ENCODE measurements at places on chromosomes 2 and 18.

DNA sequence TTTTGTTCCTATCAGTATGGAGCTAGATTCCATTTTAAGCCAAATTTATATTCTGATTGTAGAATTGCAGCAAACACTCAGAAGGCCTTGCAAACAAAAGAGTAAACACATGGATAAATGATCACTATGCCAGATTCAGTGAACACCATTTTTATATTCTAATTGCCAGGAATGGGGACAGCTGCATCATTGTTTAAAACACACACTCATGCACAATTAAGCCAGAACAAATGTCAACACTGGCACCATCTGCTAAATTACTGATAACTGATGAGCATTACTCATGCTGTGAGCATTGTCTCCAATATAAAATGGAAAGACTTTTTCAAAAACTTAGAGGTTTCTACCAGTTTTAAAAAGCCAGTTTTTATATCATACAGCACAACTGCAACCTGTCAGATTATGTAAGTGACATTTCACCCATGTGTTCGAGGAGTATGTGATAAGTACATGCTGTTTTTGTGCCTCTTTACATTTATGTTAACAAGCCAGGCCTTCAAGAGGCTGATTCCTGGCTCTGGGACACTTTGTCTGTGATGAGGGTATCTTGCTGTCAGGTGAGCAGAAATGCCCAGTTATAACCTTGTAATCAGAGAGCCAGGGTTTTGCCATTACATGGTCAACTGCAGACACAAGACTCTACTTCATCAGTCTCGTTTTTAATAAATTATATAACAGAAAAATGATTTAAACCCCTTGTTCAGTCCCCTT is 4.4 kb upstream of the ST8SIA5 start:
- no peak for DNase-seq

DNA sequence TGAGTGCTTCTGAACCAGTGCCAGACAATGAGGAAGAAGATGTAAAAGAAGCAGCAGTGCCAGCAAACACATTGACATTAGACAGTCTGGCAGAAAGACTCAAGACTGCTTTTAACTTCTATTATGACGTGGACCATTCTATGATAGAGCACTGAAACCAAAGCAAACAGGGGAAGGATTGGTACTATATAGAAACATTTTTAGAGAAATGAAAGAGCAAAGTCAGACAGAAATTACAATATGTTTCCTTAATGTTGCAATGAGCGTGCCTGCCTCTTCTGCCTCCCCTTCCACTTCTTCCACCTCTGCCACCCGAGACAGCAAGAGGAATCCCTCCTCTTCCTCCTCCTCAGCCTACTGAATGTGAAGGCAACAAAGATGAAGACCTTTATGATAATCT is 39.7 kb downstream of the DHX57 start:
- no peak for DNase-seq

DNA sequence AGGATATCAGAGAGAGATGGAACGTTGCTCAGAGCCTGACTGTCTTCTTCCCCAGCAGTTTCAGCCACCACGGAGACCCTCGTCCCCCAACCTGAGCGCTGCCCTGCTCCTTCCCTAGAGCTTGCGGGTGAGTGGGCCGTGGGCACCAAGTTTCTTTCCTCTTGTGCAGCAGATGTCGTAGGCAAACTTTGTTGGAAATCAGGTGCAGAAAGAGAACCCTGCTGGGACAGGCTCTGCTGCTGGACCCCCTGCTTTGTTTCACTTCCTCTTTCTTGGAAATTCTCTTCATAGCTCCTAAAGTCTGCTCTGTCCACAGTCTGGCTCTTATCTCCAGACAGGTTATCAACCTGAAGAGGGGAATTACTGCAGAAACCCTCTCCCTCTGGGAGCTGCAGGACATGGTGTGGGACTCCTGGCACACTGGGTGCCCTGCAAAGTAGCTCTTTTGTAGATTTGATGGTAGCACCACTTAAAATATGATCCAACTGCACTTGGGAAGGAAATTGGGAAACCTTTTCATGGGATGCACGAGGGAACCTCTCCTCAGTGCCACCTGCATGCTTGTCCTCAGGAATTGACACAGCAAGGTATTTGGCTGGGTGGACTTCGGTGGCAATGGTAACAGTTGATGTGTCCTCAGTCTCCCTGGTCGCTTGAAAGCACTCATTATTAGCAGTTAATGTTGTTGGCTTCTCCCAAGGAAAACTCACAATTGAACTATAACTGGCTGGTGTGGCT is 92.2 kb downstream of the ALPK2 start:
- no peak for DNase-seq

GRCh38 chr2:180614776-180615175 is 365.6 kb upstream of the UBE2E3 start:
- DNase-seq, result no peak

DNA sequence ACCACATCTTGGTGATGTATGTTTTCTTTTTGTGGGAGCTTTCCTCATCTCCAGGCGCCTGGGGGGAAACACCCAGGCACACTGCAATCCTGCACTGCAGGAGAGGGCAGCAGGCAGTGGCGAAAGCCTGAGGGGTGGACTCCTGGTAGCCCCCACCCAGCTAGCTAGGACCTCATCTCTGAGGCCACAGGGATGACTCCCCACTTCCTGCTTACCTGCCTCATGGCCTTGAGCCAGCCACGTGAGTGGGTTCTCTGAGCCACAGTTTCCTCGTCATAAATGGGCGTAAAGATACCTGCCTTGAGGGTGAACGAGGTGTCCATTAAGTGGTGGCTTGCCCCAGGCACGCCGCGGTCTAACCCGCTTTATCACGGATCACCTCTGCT is 19.1 kb downstream of the TRAF3IP1 start:
- DNase-seq, result no peak

GRCh38 chr2:7646661-7647060 is 729.4 kb downstream of the RNF144A start:
- DNase-seq, result no peak

DNA sequence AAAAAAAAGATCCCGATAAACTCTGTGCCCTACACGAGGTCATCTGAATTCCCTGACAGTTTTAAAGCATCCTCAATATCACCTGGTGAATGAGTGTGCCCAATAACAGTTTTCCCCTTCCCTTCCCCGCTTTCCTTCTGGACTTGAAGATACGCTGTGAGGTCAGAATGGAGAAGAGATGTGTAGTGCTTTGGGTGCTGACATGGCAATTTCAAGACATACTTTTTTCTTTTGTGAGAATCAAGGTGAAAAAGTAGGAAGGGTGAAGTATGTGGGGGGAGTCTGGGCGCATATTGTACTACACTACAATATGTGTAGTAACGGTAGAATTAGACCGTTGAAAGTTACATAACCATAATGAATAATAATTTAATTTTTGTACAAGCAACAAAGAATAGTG is 21.7 kb downstream of the DNAJC27 start:
- no peak for DNase-seq

DNA sequence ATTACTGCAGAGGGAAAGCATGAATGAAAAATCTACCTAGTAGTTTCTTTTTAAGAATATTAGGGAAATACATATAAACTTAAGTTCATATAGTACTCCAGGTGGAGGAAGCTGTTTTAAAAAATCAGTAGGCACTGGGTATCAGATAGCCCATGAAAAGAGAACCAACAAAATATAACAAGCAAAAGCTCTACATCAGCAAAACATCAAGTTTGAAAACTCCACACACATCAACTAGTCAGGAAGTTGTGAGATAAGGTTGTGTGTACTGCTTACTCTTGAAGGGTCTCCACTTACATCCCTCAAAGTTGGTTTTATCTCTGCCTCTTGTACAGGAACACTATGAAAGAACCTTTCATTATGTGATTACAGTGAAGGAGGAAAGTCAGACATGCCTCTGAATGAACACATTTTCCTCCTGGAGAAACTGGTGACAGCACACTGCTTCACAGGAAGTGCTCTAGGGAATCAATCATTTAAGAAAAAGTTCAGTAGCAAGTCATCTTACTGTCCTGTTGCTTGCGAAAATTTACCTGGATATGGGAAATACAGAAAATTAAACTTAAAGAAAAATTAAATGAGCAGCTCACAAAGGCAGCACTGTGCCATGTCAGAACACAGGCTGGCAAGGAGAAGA is 57.7 kb downstream of the THADA start:
- DNase-seq, result no peak

DNA sequence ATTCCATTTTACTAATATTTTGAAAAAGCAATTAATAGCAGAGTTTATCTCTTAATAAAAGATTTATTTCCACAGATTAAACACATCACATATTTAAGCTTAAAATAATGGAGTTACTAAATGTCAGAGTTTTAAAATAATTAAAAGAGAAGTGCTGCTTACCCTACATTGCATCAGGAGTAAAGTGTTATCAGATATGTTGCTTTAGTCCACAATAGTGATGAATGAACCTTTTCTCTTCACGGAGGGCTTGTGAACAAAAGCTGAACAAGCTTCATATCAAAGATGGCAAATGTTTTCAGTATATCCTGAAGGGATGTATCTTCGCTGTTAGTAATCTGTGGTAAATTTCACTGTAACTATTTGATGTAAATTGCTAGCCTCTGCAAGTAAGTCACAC is 69.4 kb upstream of the TTC27 start:
- no peak for DNase-seq

GRCh38 chr2:120605231-120605935 is 130.3 kb upstream of the GLI2 start:
- DNase-seq, result no peak

DNA sequence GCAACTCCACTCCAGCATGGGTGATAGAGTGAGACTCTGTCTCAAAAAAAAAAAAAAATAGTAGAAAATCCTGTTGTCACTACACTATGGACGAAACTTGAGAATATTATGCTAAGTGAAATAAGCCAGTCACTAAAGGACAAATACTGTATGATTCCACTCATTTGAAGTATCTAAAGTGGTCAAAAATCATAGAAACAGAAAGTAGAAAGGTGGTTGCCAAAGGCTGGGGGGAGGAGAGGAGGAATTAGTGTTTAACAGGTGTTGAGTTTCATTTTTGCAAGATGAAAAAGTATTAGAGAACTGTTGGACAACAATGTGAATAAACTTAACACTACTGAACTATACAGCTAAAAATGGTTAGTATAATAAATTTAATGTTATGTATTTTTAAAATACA is 18.8 kb upstream of the RMP24 start:
- no peak for DNase-seq

DNA sequence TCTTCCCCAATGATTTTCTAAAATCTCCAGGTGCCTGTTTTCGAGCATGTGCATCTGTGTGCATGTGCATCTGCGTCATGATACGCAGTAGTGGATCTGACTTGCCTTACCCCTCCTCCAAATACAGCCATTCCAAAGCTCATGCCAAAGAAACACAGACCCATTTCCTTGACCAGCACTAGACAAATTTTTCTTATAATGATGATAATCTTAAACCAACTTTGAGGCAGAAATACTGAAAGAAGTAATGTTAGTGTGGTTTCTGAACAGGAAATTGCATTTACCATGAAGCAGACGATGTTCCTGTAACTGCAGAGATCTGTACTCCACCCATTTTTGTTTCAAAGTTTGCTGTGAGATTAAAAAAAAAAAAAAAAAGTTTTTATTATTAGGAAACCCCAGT is 25.6 kb downstream of the CYTIP start:
- no peak for DNase-seq

DNA sequence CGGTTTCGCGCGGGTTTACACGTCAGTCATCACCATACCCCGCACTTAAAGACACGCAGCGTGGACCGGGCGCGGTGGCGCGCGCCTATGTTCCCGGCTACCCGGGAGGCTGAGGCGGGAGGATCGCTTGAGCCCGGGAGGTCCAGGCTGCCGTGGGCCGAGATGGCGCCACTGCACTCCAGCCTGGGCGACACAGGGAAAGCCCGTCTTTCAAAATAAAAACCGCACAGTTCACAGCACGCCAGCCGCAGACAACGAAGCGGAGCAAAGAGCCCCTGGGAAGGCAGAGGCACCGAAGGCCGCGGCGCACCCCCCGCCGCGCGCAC is 328 bp downstream of the DTYMK start:
- DNase-seq, result no peak

DNA sequence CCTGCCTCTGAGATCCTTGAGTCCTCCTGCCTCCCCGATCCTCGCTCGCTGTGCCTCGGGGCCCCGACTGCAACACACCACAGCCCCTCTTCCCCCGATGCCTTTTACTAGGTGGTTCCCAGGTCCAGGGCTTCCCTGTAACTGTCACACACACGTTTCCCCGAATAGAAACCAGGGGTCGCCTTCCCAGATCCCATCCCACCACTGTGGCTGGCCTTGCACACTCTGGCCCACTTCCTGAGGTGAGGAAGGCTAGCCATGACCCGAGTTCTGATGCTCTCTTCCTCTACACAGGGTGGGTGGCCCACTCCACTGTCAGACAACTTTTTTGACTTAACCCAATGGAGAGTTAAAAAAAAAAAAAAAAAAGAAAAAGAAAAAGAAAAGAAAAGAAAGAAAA is 139.6 kb upstream of the ASB18 start:
- DNase-seq, result no peak

GRCh38 chr18:11923450-11923849 is 15.3 kb upstream of the MPPE1 start:
- DNase-seq, result no peak

GRCh38 chr18:57331718-57332117 is 20.6 kb upstream of the ST8SIA3 start:
- DNase-seq, result no peak

- DNase-seq, result no peak
Observed at GRCh38 chr2:37558623-37559022, 112.8 kb downstream of the CDC42EP3 start.

DNA sequence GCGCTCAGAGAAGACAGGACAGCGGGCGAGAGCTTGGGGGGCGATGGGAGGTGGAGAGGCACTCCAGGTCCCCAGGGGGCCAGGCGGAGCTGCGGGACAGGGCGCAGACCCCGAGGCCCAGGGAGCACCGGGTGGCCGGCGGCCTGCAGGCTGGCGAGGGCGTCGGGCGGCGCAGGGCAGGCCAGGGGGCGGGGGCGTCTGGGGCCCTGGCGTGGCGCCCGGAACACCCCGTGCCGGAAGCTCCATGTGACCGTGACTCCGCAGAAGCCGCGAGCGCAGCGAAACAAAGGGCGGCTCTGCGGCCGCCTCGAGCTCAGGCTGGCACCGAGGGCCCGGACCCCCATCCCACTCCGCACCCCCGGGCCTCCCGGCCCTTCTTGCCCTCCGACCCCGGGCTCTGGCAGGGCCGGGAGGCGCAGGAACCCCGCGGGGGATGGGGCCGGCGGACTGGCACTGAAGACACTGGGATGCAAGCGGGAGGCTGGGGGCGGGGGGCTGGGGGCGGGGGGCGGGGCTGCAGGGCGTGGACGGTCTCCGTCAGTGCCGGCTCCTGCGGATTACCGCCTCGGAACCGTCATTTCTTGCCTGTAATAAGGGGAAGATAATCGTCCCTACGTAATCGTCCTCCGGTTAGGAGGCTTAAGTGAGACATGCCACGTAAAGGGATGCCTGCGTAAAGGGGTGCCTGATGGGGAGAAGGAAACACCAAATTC is 19.1 kb downstream of the SH2D6 start:
- peak; percentile 53 for DNase-seq

All from stimulated activated CD8-positive, alpha-beta memory T cell treated with anti-CD3 and anti-CD28 coated beads, Interleukin-2, amount 100 ng/mL, for 48 hours (primary cell).